Daoy (cell line): ENCODE measurements at places on chromosomes 6 and 20. TPM values are rescaled to one million over a fixed set of nuclear protein-coding genes. Genes with fewer than 3 reads are reported as not detected.

The MAK gene
- 0.09 TPM in 1 of 2 replicates, not detected in the other for total RNA-seq

The SLC22A16 gene
- total RNA-seq, result not detected in 2 replicates

The DSP gene
- total RNA-seq, result 62.7 and 67.4 TPM in 2 replicates

The ECT2L gene
- not detected in 2 replicates for total RNA-seq

The SPDEF gene
- not detected in 2 replicates for total RNA-seq

The VPS16 gene
- 29.8 and 30.9 TPM in 2 replicates for total RNA-seq

The NELFCD gene
- 33.6 and 40.3 TPM in 2 replicates for total RNA-seq

The TDRD6 gene
- total RNA-seq, result not detected in 2 replicates

The AMD1 gene
- 110 and 133 TPM in 2 replicates for total RNA-seq

The TLDC2 gene
- total RNA-seq, result not detected in 2 replicates

The RREB1 gene
- 7.0 and 7.9 TPM in 2 replicates for total RNA-seq

The RBBP8NL gene
- not detected in 2 replicates for total RNA-seq

The GSTA2 gene
- not detected in 2 replicates for total RNA-seq

The ATF6B gene
- total RNA-seq, result 16.6 and 17.7 TPM in 2 replicates

The EFCAB8 gene
- total RNA-seq, result 1.2 TPM in 1 of 2 replicates, not detected in the other

The TPD52L1 gene
- total RNA-seq, result 4.9 and 6.4 TPM in 2 replicates

The TBXT gene
- total RNA-seq, result 0.57 TPM in 1 of 2 replicates, not detected in the other

The IL17F gene
- not detected in 2 replicates for total RNA-seq

The FAM83B gene
- 0.33 TPM in 1 of 2 replicates, not detected in the other for total RNA-seq

The PNLDC1 gene
- total RNA-seq, result 0.06 TPM in 1 of 2 replicates, not detected in the other

The DZANK1 gene
- total RNA-seq, result 0.89 and 1.4 TPM in 2 replicates

The SMOC2 gene
- total RNA-seq, result not detected in 2 replicates

The MPC1 gene
- 21.4 and 22.5 TPM in 2 replicates for total RNA-seq

The B3GAT2 gene
- 0.29 TPM in 1 of 2 replicates, not detected in the other for total RNA-seq

The SLC12A5 gene
- total RNA-seq, result 0.54 TPM in 1 of 2 replicates, not detected in the other

The R3HDML gene
- not detected in 2 replicates for total RNA-seq

The MYCT1 gene
- 0.06 and 0.15 TPM in 2 replicates for total RNA-seq

The CDH26 gene
- total RNA-seq, result 0.29 TPM in 1 of 2 replicates, not detected in the other

The NKAIN4 gene
- 10.6 and 12.9 TPM in 2 replicates for total RNA-seq

The DDO gene
- 1.2 and 1.9 TPM in 2 replicates for total RNA-seq

The UBE2V1 gene
- total RNA-seq, result 31.9 and 35.8 TPM in 2 replicates

The KCNK16 gene
- not detected in 2 replicates for total RNA-seq

The SNTA1 gene
- total RNA-seq, result 2.5 and 3.2 TPM in 2 replicates

The MYH7B gene
- not detected in 2 replicates for total RNA-seq

The MBOAT1 gene
- 10.5 and 11.9 TPM in 2 replicates for total RNA-seq

The COL21A1 gene
- total RNA-seq, result 0.06 TPM in 1 of 2 replicates, not detected in the other

The ELOVL5 gene
- total RNA-seq, result 52.6 and 83.2 TPM in 2 replicates

The LGSN gene
- 0.23 TPM in 1 of 2 replicates, not detected in the other for total RNA-seq

The RNF5 gene
- total RNA-seq, result 70.4 and 80.2 TPM in 2 replicates

The DEF6 gene
- total RNA-seq, result 20.0 and 23.6 TPM in 2 replicates

The THBS2 gene
- 12.5 and 16.1 TPM in 2 replicates for total RNA-seq

The OPRL1 gene
- 0.33 and 0.51 TPM in 2 replicates for total RNA-seq

The TRIM10 gene
- total RNA-seq, result not detected in 2 replicates

The BEND3 gene
- 4.2 and 5.6 TPM in 2 replicates for total RNA-seq

The MAFB gene
- total RNA-seq, result 0.97 and 1.1 TPM in 2 replicates

The CFAP206 gene
- 1.2 TPM in 1 of 2 replicates, not detected in the other for total RNA-seq

The C20orf144 gene
- total RNA-seq, result not detected in 2 replicates

The PDE10A gene
- total RNA-seq, result 6.7 and 6.8 TPM in 2 replicates

The CGAS gene
- 37.3 and 46.2 TPM in 2 replicates for total RNA-seq
